HuH-7.5 (cell line): ENCODE measurements at places on chromosomes 13 and 19.
A peak's percentile ranks its signal among the peaks of the same experiment; 100 is the strongest.

- DNase-seq: no peak
Observed at GRCh38 chr13:69755101-69755500, 352.5 kb upstream of the ATXN8OS start.

DNA sequence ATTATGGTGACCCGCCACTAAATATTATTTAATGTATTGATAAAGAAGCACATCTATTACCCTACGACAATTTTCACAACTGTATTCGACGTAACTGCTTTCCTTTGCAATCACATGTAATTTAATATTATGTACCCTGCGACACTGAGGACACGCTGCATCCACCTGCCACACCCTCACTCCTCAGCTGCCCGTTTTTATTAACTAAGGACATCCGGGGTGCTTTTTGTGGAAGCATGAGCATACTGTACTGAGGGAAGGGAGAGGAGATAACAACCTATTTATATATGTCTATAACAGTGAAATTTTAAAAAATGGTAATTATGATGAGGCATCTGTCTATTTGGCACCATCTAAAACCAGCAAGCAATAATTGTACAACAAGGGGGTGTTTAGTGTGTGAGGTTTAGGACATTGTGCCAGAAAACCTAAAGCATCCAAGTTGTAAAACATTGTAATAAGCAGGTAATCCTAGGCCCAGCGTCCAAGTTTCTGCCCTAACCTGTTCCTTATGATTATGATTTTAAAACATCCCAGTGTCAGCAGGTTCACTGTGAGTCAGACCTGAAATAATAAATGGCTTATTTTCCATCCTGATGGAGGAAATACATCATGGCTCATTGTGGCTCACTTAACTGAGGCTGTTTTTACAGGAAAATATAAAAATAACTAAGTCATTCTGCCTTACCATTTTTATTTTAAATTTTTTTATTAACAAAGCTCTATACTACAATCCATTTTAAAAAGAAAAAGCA lies 56.3 kb downstream of the FOXO1 start:
- no peak for DNase-seq

DNA sequence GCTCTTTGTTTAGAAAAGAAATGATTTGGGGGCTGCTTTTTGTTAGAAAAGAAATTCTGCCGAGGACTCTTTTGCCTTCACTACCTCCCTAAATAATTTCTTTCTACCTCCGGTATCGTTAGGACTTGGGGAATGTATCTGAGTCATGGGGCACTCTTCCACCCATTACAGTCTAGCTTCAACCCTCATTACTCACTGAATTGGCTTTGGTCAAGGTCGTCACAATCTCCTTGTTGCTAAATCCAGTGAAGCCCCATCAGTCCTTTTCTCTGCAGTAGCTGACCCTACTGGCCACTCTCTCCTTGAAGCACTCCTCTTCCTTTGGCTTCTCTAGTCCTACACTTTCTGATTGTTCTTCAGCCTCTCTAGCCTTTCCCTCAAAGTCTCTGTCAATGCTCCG lies 34.0 kb downstream of the WDR87 start:
- DNase-seq: no peak

DNA sequence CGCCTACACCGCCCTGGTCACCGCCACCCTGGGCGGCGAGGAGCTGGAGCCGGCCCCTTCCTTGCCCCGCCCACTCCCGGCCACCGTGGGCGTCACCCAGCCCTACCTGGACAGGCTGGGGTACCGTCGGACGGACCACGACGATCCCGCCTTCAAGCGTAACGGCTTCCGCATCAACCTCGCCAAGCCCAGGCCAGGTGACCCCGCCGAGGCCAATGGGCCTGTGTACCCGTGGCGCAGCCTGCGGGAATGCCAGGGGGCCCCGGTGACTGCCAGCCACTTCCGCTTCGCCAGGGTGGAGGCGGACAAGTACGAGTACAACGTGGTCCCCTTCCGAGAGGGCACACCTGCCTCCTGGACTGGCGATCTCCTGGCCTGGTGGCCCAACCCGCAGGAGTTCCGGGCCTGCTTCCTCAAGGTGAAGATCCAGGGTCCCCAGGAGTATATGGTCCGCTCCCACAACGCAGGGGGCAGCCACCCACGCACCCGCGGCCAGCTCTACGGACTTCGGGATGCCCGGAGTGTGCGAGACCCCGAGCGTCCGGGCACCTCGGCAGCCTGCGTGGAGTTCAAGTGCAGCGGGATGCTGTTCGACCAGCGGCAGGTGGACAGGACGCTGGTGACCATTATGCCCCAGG lies 7.0 kb downstream of the CILP2 start:
- no peak for DNase-seq

- DNase-seq: no peak
Observed at GRCh38 chr13:95457294-95457693, 95.2 kb upstream of the CLDN10 start.

- peak; percentile 66 for DNase-seq
Observed at GRCh38 chr19:4557144-4557970, 2.1 kb downstream of the SEMA6B start.

GRCh38 chr19:29446361-29446760 lies 79.4 kb upstream of the VSTM2B start:
- no peak for DNase-seq

DNA sequence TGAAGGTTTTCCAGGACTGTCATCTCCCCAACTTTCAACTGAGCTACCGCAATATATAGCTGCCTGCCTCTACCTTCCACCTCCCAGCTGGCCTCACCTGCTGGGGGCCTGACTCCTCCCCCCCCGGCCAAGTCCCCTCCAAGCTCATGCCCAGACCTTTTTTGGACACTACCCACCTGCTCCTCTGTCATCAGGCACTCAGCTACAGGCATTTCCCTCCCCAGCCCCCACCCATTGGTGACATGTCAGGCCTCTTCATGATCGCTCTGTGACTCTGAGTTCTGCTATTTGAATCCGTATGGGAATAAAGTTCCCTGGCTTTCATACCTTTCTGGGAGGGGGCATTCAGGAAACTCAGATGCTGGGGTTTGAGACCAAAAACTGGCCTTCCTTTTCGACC lies 1.8 kb downstream of the PRKACA start:
- DNase-seq: no peak
